Lung microvascular endothelial cell (primary cell): ENCODE measurements at places on chromosomes 1 and 21. TPM values are rescaled to one million over a fixed set of nuclear protein-coding genes. Genes with fewer than 3 reads are reported as not detected.

Gene SFN
- 0.22 TPM in 1 of 2 replicates, not detected in the other for total RNA-seq

Gene U2AF1
- total RNA-seq = 15.9 and 16.7 TPM in 2 replicates

Gene VTCN1
- not detected in 2 replicates for total RNA-seq

Gene COL24A1
- under 0.01 TPM in 1 of 2 replicates, not detected in the other for total RNA-seq

Gene LDLRAD1
- not detected in 2 replicates for total RNA-seq

Gene LMOD1
- not detected in 2 replicates for total RNA-seq

Gene LRRC38
- 0.22 and 0.40 TPM in 2 replicates for total RNA-seq

Gene FHAD1
- total RNA-seq = under 0.01 TPM in 1 of 2 replicates, not detected in the other

Gene NPPB
- total RNA-seq = not detected in 2 replicates
